ENCODE measurements at places on chromosomes 3 and 15.
A peak's percentile ranks its signal among the peaks of the same experiment; 100 is the strongest.

- no peak for DNase-seq
Observed at GRCh38 chr3:143330296-143330868, 210.8 kb downstream of the CHST2 start.

- no peak for DNase-seq
Observed at GRCh38 chr3:69058180-69058946, 6.2 kb upstream of the TMF1 start.

GRCh38 chr3:173038484-173038871 is 102.6 kb downstream of the SPATA16 start:
- DNase-seq = no peak

DNA sequence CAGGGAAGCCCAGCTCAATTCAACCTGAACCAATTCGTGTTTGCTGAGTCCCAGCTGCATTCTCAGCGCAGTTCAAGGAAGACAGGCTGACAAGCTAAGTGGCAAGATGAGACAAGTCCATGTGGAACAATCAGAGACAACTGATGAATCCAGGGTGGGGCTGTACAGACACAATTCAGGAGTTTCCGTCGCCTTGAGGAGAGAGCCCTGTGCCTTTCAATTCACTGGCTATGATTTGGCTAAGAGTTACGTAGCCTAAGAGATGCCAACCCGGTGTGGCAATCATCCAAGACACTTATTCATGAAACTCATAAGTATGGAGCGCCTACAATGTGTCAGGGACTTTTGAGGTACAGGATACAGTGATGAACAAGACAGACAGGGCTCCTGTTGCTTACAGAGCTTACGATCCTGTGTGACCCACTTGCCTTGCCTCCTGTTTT is 15.5 kb upstream of the ZBED2 start:
- no peak for DNase-seq

DNA sequence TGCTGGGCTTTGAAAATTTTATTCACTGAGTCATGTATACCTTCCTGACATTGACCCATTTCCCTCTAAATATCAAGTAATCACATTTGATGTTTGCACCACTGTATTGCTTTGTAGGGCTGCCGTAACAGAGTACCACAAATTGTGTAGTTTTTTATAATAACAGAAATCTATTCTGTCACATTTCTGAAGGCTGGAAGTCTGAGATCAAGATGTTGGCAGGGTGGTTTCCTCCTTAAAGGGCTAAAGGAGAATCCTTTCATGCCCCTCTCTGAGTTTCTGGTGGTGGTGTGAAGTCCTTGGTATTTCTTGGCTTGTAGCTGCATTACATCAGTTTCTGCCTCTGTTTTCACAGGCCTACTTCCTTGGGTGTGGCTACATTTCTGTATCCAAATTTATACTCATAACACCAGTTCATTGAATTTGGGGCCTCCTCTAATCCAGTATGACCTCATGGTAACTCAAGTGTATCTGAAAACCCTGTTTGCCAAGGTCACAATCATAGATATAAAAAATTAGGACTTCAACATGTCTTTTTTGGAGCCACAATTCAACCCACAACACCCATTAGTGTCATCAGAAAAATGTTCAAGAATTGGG is 29.1 kb upstream of the ST6GAL1 start:
- DNase-seq = peak; percentile 34

GRCh38 chr3:177746337-177746933 is 549.2 kb upstream of the TBL1XR1 start:
- no peak for DNase-seq

GRCh38 chr15:76201536-76202255 is 109.6 kb downstream of the ETFA start:
- DNase-seq = no peak

GRCh38 chr3:177772908-177773557 is 575.8 kb upstream of the TBL1XR1 start:
- DNase-seq = no peak

GRCh38 chr15:49060710-49061495 is 14.7 kb upstream of the SECISBP2L start:
- DNase-seq = no peak

DNA sequence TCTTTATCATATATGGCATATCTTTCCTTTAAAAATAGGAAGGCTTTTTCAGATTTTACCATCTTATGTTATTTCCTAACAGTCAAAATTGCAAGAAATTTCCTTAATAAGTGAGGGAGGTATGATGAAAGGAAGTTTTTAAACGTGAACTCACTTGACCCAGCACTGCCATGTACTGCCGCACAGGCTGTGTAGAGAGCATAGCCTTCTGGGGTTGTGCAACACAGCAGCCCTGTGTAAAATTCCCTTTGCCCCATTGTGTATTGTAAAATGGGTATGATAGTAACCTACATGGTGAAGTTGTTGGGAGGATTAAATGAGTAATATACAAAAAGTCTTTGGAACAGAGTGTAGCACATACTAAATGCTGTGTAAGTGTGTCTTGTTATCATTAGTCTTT is 78.6 kb downstream of the PEX5L start:
- DNase-seq = no peak

- DNase-seq = no peak
Observed at GRCh38 chr15:90519688-90520087, 10.0 kb upstream of the CRTC3 start.

- no peak for DNase-seq
Observed at GRCh38 chr3:101513419-101513986, 491 bp upstream of the SENP7 start.

- no peak for DNase-seq
Observed at GRCh38 chr3:189584645-189585044, 46.5 kb upstream of the TP63 start.

DNA sequence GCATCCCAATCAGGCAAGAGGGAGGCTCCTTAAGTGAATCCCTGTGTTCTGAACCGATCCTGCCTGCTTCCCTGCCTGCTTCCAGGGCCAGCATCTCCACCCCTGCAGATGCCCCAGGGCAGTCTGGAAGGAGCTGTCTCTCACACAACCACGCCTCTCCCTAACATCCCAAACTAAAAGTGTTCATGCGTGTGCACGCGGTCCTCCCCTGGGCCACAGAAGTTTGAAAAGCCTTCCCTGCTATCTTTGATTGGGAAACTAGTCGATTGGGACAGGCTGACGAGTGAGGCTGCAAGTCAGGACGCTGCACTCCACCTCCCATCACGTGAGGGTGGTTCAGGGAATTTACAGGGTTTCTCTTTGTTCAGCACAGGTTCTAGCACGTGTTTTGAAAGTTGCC is 340.9 kb upstream of the ICE2 start:
- DNase-seq = no peak

GRCh38 chr15:71639471-71639870 is 170.9 kb upstream of the NR2E3 start:
- no peak for DNase-seq

DNA sequence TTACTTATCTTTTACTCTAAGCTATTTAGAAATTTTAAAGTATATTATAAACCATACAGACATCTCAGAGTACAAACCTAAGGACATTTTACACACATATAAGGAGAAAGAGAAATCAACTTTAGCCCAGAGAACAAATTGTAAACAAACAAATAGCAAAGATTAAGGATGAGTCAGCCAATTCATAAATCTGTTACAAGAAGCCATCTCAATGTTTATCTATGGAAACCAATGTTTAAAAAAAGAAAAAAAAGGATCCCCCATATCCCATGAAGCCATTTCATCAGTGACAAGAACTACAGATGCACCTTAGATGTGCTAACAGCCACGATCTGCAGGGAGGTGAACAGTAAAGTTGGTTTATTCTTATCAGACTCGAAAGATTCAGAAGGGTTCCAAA is 437.1 kb downstream of the SHQ1 start:
- no peak for DNase-seq

DNA sequence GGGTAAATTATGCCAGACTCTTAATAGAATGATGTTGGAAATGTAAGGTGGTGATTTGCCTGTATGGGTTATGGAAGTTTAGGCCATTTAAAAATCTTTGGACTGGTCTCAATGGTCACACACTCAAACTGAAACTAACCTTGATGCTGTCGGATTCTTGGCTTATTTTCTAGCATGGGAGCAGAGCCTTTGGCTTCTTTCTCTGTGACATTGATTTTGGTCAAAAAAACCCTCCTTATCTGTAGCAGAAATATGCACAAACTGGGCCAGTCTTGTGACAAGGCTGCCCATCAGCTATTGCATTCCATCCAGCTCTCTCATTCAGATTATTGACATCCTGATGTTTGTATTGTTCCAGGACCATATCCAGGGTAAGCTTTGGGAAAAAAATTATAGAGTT is 35.9 kb downstream of the ARPP21 start:
- DNase-seq = no peak

DNA sequence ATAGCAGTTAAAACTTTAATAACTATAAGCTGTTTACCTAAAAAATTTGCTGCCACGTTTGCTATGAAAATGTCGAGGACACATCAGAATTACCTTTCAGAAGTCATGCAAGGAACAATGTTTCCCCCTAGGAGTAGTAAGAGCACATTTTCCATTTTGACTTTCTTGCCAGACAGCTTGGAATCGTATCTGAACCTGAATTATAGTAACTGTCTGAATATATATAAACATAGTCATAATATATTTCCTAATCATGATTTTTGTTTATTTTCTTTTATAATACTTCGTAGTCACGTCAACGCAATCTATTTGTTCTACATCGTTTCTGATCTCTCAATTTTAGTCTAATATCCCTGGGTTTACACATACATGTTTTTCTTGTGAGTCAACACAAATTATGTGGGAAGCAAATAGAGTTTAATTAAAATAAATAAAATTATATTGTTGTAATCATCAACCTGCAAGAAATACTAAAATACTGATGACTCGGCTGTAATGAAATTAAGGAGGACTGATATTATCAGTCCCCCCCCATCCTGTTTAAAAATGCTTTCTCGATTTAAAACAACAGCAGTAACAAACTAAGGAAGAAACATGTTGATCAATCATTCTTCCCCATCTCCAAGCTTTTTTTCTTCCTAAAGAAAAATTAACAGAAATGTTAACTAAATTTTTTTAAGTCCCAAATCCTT is 78.4 kb downstream of the MME start:
- no peak for DNase-seq

GRCh38 chr3:127630811-127631714 is 2.1 kb downstream of the PODXL2 start:
- DNase-seq = no peak

- DNase-seq = no peak
Observed at GRCh38 chr3:39448506-39449233, 18.8 kb upstream of the MOBP start.

DNA sequence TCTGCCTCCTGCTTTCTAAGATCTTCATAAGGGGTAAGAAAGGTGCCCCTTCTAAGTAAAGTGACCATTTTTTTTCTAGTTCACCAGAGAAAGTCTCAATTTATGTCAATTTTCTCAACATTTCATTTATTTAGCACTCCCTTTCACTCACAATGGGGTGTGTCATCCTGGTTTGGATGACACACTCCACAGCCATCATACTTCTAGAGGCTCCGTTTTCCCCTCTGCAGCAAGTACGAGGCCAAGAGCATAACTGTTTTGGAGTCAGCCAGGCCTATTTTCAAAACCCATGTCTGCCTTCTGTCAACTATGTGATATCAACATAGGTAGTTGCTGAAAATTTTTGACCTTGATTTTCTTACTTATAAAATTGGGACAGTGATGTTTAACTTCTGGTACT is 703.2 kb downstream of the NLGN1 start:
- DNase-seq = peak; percentile 22

DNA sequence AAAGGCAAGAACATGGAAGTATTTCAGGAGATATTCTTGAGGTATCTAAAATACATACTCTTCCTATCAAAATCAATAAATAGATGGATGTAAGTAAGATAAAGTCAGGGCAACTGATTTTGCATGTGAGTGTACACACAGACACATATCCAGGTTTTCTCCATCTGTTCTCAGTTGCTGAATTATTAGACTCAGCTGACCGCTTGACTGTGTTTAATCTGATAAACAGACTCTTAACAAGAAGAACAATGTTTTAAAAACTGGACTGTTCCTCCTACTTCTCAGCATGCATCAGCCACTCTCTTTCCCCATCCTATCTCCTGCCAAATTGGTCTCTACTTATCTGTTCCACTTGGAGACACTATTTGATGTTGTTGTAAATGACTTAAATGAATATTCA is 73.5 kb downstream of the GOLGA8G start:
- DNase-seq = no peak

DNA sequence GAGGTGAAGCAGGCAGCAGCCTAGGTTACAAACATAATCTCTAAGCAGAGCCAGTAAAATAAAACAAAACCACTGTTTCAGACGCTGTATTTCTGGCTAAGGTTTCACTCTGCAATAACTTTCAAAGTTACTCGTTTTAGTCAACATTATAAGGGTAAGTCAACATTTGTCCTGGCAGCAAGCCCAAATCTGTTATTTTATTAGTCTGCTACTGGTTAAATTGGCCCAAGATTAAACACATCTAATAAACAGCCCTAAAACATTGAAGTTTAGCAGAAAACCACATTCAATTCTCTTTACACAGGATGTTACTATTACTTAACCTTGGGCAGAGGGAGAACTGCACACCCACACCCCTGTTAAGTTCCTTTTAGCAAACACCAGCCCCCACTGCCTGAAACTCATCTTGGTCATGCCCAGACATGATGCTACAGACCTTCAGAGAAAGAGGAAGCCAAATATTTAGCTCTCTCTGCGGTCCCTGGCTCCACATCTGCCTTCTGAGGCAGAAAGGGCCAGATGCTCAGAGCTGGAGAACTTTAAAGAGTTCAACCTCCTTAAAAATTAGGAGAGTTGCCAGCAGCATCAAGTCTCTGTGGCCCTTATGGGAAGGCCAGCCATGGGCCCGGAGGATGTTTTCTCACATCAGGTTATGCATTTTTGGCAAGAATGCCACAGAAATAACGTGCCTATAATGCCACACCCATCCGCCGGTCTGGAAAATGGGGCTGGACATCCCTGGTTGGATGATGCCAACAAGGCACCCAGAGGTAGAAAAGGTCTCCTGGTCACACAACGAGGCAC is 17.9 kb downstream of the ARHGEF3 start:
- DNase-seq = peak; percentile 15

DNA sequence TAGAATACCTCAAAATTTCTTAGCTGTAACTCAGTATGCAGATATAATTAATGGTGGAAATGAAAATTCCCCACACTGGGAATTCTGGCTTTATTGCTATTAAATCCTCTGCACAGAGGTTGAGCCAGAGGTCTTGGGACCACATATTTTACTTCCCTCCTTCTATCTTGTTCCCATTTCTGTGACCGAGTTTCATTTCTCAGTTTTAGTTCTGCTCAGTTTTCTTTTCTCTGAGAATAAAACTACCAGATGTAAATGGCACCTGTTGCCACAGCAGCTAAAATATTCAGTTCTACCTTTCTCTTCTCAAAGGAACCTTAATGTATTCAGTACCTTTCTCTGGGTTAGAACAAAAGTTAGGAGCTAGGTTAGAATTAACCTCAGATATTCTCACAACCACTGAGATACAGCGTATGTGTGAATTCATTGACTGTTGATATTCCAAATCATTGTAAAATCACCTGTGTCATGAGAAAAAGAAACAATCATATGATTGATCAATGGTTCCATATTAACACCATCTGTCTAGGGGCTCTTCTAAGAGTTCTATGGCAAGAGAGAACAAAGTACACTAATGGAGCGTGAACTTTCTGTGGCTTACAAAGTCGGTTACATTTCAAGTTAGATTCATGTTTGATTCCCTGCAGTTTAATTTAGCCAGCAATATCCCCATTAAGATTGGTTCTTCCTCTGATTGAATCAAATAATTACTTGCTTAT is 374.1 kb downstream of the EFHB start:
- no peak for DNase-seq

All from kidney tubule cell (primary cell).